ENCODE measurements at places on chromosomes 13 and 19.
A peak's percentile ranks its signal among the peaks of the same experiment; 100 is the strongest.

GRCh38 chr13:93473441-93474270 is 247.0 kb downstream of the GPC6 start:
- no peak for DNase-seq

GRCh38 chr13:62110079-62110478 is 694.4 kb upstream of the PCDH20 start:
- DNase-seq = no peak

- DNase-seq = no peak
These were observed 41.7 kb downstream of the VWA8 start for GRCh38 chr13:41919031-41919740.

GRCh38 chr13:38826182-38826813 is 139.4 kb downstream of the FREM2 start:
- DNase-seq = no peak

DNA sequence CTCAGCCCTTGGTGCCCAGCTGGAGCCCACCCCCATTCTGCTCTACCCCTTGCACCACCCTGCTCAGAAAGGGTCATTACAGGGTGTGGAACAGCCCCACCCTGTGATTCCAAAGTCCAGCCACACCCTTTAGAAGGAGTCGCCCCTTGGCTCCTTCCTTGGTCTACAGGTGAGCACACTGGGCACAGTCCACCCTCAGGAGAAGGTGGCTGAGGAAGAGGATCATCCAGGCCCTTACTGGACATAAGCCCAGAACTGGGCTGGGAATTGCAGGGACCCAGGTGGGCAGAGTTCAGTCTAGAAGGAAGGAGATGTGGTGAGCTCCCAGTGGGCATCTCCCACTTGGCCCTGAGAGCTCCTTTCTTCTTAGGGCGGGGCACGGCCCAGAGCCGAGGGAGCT is 8.6 kb downstream of the SLC46A3 start:
- no peak for DNase-seq

GRCh38 chr13:45500492-45501174 is 35.9 kb downstream of the COG3 start:
- DNase-seq = peak; percentile 71

GRCh38 chr19:31648347-31648746 is 299.1 kb upstream of the TSHZ3 start:
- DNase-seq = no peak

DNA sequence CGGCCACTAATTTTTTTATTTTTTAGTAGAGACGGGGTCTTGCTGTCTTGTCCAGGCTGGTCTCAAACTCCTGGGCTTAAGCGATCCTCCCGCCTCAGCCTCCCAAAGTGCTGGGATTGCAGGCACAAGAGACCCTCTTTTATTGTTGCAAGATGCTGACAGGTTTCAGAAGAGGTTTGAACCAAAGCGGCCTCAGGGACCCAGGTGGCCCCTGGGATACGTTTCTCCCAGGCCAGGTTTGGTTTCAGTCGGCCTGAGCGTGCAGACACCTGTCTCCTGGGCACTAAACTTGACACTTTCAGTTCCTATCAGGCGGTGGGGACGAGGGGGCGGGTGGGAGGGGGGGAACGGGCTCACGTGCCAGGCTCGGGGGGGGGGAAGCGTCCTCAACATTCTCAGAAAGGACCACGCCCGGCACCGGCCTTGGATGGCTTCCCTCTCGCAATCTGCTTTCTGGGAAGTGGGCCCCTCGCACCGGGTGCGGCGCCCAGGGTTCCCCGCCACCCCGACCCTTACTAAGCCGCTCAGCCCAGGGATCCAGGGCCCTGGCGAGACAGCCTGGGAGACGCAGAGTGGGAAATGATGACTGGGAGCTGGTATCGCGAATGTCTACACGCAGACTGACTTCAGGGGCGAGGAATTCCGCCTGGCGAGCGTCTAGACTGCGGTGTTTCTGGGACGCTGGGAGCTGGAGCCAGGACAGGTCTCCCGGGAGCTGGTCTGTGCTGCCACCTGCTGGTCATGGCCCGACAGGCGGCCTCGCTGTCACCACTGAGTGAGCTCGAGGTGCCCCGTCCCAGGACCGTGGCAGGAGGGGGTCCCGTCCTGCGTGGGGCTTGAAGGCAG is 91.6 kb downstream of the GNG7 start:
- peak; percentile 85 for DNase-seq

- DNase-seq = no peak
These were observed 233.0 kb upstream of the KLF12 start for GRCh38 chr13:74367193-74367592.

Data from endothelial cell of umbilical vein (primary cell).